CD8-positive, alpha-beta memory T cell (primary cell): ENCODE measurements at places on chromosomes 2 and 18. TPM values are rescaled to one million over a fixed set of nuclear protein-coding genes. Genes with fewer than 3 reads are reported as not detected.

LRRC30 gene
- not detected for polyA plus RNA-seq

FBXO15 gene
- 1.3 TPM for polyA plus RNA-seq

GRCh38 chr18:75205514-75206132 lies 3.3 kb downstream of the PTGR3 start:
- DNase-seq = no peak

DNA sequence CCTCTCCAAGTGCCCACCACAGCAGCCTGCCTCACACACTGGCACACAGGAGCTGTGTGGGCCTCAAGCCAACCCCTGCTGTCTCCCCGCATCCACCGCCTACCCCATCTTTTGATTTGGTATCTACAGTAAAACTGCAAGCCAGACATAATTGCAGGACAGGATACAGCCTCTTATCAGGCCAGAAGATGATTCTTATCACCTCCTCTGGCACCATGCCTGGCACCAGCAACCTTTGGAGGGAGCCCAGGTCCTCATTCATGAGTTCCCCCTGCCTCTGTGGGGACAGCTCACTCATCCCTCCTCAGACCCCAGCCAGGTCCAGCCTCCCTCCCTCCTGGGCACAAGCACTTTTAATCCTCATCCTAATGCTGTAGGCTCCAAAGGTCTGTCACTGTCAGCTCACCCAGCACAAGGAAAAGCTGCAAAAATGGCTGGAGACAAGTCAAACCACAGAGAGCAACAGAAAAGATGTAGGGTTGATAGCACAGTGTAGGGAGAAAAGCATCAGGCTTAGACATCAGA lies 9.7 kb downstream of the RAB11FIP5 start:
- DNase-seq = no peak

GRCh38 chr2:127411653-127412369 lies 6.4 kb upstream of the PROC start:
- no peak for DNase-seq

- DNase-seq = no peak
Observed at GRCh38 chr2:121309801-121310200, 24.8 kb upstream of the TFCP2L1 start.

DNA sequence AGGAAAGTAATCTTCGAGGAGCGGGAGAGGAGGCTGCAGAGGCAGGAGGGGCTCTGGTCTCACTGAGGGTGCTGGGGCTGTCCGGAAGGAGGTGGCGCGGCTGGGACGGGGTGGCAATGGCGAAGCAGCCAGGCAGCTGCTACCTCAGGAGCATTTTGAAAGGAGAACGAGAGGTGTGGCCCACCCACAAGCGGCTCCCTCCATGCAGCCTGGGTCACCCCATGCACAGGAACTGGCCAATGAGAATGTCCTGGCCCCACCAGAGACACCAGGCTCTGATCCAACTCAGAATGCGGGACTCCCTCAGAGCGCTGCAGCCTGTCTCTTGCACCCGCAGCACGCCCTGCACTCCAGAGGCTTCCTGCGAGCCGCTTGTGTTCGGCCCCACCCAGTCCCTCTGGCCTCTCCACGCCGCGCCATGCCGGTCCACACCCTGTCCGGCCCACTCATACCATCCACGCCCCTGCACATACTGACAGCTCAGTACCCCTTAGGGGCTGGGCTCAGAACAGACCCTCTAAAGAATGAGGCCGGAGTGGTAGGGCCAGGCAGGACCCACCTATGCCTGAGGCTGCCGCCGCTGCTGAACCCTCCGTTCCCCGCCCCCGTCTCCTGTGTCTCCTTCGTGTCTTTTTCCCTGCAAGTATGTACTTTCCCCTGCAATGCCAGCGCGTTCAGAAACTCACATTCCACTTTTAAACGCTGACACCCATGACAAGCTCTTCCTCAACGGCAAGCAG lies 6.4 kb upstream of the BOK start:
- no peak for DNase-seq

- DNase-seq = no peak
Observed at GRCh38 chr18:1227025-1227424, 322.4 kb downstream of the ADCYAP1 start.

- no peak for DNase-seq
Observed at GRCh38 chr2:79428745-79429144, 84.1 kb upstream of the CTNNA2 start.

- no peak for DNase-seq
Observed at GRCh38 chr2:98761267-98761781, 30.4 kb upstream of the MGAT4A start.

- no peak for DNase-seq
Observed at GRCh38 chr2:175576270-175576669, 394.8 kb upstream of the ATP5MC3 start.

GRCh38 chr2:14363976-14364375 lies 268.5 kb upstream of the LRATD1 start:
- DNase-seq = no peak
